Stimulated activated CD8-positive, alpha-beta memory T cell treated with anti-CD3 and anti-CD28 coated beads, Interleukin-7, amount 100 ng/mL, for 48 hours (primary cell): ENCODE measurements at places on chromosomes 6 and 20.

DNA sequence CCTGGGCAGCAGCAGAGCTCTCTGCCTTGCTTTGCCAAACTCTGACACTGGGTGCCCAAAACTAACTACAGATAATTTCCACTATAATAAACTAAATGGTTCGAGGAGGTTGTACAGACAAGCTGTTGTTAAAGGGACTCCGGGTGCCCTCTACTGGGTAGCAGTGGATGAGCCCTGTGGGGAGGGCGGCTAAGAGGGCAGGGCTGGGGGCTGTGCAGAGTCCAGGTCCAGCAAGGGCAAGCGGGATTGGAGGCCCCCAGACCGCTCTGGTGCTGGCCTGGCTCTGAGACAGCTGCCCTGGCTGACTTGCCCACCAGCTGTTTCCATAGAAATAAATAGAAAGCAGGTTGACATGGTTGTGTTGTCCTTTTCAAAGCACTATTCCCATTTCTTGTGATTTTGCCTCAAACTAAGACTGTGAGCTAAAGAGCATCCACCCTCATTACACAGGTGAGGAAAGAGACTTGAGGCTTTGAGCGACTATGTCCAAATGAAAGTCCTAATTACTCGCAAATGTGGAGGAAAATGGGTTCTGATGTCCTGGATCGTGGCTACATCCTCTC lies 167.6 kb upstream of the CST7 start:
- no peak for DNase-seq

GRCh38 chr6:4943716-4944115 lies 60.1 kb downstream of the RPP40 start:
- no peak for DNase-seq

- DNase-seq: no peak
Observed at GRCh38 chr6:102197211-102197610, 803.7 kb downstream of the GRIK2 start.

DNA sequence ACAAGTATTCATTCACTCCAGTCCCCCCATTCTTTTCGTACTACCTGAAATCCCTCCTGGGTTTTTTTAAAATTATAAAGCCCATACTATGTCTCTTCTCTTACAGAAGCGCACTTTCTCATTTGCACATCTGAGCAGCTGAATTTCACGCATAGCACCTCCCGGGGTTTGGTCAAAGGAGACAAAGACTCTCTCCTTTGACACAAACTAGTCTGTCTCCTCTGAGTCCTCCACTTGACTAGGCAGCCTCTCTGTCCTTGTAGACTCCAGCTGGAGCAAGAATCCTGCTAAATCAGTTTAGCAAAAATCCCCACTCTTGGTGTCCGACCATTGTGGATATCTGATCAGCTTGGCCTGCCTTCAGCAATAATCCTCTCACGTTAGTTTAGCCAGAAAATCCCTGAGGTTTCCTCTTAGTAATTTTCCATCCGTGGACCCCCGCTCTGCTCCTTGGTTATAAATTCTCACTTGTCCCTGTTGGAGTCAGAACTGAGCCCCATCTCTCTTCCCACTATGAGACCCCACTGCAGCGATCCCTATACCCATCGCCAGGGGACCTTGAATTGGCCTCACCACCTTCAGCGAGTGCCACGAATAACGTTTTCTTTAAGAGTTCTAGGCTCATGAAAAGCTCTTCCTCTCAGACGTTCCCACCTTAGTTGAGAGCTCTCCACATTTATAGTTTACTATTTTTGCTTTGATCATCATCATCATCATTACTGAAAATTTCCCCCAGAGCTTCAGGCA lies 29.0 kb downstream of the PDYN start:
- no peak for DNase-seq

- no peak for DNase-seq
Observed at GRCh38 chr6:77454386-77454785, 8.9 kb downstream of the HTR1B start.

- DNase-seq: no peak
Observed at GRCh38 chr6:148471624-148472159, 129.1 kb downstream of the SASH1 start.

DNA sequence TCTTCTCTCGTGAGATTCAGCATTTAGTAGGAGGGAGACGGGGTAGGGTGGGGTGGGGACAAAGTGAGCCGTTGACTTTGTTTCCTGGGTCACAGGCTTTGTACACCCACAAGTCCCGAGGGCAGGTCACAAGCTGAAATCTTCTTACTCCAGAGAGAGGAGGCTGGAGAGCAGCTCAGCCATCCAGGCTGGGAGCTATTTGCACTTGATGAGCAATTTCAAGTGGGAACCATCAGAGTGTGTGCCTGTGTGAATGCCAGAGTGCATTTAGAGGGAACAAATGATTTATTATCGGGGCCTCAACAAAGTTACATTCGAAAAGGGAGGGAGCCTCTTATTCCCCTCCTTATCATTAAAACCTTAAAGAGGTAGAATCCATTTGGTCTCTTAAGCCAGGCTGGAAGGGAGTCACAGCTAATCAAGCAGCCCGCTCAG lies 155.7 kb upstream of the JARID2 start:
- DNase-seq: no peak

- no peak for DNase-seq
Observed at GRCh38 chr6:9732056-9732455, 682.8 kb downstream of the TFAP2A start.

DNA sequence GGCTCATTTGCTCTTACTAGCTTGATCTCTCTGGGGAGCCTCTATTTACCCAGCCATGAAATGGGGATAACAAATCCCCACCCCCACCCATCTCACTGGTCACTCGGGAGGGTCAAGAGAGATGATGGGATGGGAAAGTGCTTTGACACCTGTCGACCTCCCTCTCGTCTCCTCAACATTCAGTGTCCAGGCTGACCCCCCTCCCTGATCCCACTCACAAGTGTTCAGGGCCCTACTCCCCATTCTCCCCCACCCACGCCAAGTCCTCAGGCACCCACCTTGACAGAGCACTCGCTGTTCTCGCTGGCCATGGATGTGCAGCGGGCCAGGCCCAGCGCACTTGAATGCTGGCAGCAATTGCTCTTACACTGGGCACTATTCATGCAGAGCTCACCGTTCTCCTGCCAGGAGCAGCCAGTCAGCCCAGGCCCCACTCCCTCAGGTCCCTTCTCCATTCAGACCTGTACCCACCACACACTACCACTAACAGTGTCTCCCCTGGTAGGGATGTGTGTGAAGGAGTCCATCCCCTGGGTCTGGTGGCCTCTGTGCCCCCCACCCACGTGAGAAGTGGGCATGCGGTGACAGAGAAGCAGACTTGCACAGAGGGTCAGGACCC lies 1.6 kb downstream of the CLPS start:
- DNase-seq: no peak

DNA sequence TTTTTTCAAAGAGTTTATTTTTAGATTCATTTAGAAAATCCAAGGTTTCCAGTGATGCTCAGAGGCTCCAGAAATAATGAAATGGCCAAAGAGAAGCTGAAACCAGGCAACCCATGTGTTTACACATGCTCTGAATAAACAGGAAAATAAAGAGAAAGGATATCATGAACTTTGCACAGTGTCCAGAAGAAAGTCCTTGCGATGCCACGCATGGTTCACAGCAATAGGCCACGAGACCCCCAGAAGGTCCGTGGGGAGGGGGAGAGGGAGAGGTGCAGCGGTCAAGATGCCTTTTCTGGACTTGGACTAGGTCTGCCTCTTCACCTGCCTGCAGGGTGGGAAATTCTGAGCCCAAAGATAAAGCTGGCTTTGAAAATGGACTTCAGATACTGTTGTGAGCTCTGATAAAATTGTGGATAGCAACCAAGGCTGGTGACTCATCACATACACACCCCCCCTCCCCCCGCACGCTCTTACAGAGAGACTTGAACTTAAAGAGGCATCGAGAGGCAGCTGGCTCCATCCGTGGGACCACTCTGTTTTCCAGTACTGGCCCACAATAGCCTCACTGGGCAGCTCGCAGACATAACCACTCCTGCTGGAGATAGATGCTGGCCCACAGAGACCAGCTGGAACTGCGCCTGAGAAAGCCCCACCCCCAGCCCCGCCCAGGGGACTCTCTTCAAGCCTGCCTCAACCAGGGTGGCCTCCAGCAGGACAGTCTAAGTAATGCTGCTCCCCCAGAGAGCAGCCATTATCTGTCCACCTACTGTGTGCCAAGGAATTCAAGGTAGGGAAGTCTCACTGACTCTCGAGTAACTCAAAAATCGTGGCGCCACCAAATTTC lies 21.2 kb upstream of the NFATC2 start:
- no peak for DNase-seq

GRCh38 chr6:154258064-154258757 lies 98.4 kb downstream of the IPCEF1 start:
- no peak for DNase-seq

DNA sequence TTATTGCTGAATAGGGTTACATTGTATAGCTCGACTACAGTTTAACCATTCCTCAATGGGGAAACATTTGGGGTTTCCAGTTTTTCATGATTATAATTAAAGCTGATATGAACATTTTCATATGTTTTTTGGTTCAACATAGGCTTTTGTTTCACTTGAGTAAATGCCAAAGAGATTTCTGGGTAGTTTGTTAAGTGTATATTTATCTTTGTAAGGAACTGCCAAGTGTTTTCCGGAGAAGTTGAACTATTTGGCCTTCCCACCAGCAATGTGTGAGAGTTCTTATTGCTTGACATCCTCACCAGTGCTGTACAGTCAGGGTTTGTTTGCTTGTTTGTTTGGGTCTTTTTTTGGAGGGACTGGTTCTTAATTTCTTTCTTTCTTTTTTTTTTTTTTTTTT lies 83.7 kb upstream of the RALY start:
- DNase-seq: no peak

DNA sequence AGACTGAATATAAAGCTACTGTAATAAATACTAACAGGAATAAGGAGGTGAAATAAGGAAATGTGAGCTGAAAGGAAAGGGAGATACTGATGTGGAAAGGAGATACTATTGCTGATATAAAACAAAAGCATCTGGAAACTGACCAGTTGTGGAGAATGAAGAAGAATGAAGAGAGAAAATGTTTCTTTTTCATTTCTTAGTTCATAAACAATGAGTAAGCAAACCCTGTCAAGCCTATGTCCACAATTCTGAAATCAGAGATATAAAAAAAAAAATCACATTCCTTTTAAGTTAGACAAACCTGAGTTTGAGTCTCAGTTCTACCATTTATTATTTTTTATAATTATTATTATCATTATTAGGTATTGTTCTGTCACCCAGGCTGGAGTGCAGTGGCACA lies 121.6 kb upstream of the GJE1 start:
- DNase-seq: no peak
